ENCODE measurements at places on chromosomes 6 and 20.

- DNase-seq: no peak
Measured at GRCh38 chr6:17339308-17339670, 54.1 kb upstream of the CAP2 start.

DNA sequence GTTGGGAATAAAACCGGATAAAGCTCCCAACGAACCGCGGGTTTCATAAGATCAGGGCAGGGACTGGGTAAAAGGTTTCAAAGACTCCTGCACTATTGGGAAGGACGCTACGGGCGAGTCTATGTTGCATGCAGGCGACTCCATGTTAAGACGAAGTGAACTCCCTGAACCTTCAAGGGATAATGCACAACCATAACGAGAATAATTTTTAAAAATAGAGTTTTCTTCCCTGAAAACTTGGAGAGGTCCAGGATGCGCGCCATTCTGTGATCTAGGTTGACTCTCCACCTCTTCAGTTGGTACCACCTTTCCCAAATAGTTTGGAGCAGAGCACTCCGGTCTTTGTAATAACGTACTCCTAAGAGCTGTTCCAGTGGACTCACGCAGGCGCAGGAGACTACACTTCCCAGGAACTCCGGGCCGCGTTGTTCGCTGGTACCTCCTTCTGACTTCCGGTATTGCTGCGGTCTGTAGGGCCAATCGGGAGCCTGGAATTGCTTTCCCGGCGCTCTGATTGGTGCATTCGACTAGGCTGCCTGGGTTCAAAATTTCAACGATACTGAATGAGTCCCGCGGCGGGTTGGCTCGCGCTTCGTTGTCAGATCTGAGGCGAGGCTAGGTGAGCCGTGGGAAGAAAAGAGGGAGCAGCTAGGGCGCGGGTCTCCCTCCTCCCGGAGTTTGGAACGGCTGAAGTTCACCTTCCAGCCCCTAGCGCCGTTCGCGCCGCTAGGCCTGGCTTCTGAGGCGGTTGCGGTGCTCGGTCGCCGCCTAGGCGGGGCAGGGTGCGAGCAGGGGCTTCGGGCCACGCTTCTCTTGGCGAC is at the start of gene TPX2:
Gene TPX2, plus strand, starts transcription at position 562 of the 821 bp plus-strand sequence. CDS start 18,187 bp downstream, outside the sequence.
- DNase-seq: peak; percentile 98

GRCh38 chr6:140794544-140794943 is 1338.2 kb upstream of the GJE1 start:
- DNase-seq: no peak

- DNase-seq: no peak
Measured at GRCh38 chr6:96211341-96211740, 195.6 kb downstream of the FUT9 start.

DNA sequence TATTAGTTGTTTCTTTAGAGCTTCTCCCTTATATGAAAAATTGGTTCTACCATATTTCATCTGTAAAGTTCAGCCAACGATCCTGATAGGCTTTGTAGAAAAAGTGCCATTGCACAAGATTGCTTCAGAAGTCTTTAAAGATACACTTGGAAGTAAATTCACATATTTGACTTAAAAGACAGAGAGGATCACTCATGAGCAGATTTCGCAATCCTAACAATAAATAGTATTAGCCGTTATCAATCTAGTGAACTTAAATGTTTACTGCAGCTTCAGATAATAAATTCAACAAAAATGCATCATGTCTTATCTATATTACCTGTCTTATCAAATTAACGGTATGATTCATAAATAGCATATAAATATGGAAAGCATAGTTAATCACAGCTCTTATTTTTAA is 8.7 kb upstream of the SLC17A4 start:
- DNase-seq: no peak

DNA sequence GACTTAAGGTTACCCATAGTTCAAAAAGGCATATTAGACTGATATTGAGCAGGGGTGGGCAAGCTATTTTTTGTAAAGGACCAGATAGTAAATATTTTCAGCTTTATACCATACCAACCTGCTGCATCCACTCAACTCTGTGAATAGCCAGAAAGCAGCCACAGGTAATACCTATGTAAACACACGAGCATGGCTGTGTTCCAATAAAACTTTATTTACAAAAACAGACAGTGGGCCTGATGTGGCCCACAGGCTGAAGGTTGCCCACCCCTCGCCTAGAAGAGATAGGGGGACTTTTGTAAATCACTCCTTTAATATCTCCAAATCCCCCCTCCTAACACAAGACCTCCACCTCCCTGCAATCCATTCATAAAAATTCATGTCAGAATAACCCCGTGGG is 64.4 kb downstream of the PSMG4 start:
- DNase-seq: no peak

DNA sequence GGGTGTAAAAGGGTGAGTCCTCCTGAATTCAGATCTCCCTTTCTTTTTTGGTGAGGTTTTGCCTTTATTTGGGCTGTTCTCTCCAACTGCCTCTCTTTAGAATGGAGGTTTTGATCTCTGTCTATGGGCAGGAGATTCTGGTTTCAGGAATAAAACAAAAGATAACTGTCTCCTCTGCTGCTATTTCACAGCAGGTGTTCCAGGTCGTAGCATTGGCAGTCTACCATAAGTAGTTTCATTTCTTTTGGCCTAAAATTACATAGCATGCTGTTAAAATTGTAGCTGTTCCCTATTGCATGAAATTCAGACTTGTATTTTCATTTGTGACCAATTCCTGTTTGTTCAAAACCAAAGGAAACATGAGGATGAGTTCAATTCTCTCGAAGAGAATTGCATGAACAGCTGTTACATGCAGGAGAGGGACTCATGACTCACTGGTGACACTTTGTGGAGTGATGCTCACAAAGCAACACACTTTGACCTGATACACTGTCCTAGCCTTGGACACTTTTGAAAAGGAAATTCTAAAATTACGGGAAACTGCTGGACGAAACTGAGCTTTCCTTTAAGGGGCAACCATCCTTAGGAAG is 76.8 kb upstream of the SIRPG start:
- DNase-seq: no peak

GRCh38 chr6:14353798-14354197 is 236.2 kb downstream of the CD83 start:
- DNase-seq: no peak

DNA sequence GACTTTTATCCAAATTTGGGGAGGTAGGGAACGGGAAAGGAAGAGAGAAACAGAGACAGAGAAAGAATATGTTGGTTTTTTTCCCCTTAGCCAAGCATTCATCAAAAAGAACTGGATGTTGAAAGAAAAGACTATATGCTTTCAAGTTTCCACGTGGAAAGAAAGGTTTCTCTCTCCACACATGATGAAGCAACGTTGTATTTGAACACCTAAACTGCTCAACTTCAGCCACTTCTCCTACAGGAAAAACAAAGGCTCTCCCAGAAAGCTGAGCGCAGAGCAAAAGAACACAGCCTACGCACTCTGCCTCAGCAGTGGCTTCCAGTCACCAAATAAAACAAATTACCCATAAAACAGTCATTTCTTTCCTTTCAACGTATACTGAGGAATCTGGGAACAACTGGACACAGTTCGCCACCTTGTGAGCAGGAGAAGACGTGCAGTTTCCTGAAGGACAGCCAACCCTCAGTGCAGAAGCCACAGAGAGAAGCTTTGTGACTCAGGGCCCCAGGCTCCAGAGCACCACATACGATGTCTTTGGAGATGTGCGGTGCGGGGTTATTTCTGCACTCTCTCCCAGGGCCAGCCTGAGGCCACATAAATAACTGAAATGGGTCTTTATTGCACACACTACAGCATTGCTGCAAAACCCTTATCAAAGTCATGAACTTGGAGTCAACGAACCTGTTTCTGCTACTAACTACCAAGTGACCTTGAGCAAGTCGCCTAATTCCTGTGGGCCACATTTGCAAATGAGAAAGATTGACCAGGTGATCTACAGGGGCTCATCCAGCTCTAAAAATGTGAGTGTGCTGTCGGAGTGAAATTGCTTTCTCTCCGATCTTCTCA is 10.1 kb downstream of the IL17F start:
- peak; percentile 73 for DNase-seq

- peak; percentile 67 for DNase-seq
Measured at GRCh38 chr6:22025468-22026163, 271.2 kb downstream of the PRL start.

GRCh38 chr6:109478841-109479624 is 4.0 kb downstream of the ZBTB24 start:
- DNase-seq: no peak

DNA sequence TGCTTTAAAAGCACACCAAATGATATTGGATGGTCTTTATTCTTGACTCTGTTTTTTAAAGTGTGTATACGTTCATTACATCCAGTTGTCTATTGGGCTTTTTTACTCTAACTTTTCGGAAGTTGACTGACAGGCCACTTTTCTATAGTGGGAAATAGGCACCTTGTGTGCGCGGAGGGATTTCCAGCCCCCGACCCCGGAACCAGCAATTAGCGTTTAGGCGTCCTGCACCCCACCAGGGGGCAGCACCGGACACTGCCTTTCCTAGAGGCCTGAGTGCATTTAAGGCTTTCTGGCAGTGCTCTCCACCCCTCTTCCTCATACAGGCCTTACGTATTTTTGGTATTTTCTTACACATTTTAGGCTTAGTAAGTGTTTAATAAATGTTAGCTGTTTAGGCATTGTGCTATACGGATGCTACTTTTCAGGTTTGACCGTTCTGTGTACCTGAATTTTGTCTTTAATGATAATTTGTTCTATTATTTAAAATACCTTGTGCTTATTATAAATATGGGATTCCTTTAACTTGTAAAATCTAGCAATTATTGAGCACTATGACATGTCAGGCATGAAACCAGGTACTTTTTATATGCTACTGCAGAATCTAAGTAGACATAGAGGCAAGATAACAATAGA is 231.8 kb downstream of the BCKDHB start:
- peak; percentile 68 for DNase-seq

GRCh38 chr6:67766057-67766456 is 869.0 kb upstream of the ADGRB3 start:
- no peak for DNase-seq

- DNase-seq: no peak
Measured at GRCh38 chr6:119207971-119208725, 129.7 kb upstream of the FAM184A start.
